HFFc6 (cell line): ENCODE measurements at places on chromosomes 3 and 15. TPM values are rescaled to one million over a fixed set of nuclear protein-coding genes. Genes with fewer than 3 reads are reported as not detected.

Gene GP9
- not detected in 3 replicates for total RNA-seq

Gene ITIH3
- 0.42 to 0.59 TPM (median 0.48 TPM) in 3 replicates for total RNA-seq

Gene ZMAT3
- 76.3 to 100 TPM (median 80.5 TPM) in 3 replicates for total RNA-seq

DNA sequence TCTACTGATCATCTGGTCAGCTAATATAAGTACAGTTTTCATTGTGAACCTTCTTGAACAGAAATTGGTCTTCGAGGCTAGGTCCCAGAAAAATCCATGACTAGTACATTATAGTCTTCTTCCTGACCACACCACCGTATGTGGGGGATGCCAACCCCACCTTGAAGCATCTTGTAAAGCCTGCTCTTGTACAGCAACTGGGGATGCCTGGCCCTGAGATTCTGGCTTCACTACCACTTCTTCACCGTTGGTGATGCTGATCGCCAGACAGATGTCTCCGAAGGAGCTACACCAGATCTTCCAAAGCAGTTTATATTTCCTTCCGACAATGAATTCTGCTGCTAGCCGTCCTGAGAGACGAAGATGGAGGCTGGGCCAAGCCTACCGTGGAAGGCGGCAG lies 238.3 kb downstream of the CDIN1 start:
- no peak for DNase-seq

GRCh38 chr3:150308037-150308319 lies 100.1 kb upstream of the TSC22D2 start:
- DNase-seq: no peak

- DNase-seq: no peak
Measured at GRCh38 chr3:179663093-179663492, 10.3 kb downstream of the USP13 start.

GRCh38 chr3:69254351-69254750 lies 131.5 kb downstream of the FRMD4B start:
- no peak for DNase-seq

Gene VIPR1
- total RNA-seq: not detected in 3 replicates

GRCh38 chr3:13479332-13479581 lies 849 bp upstream of the HDAC11 start:
- no peak for DNase-seq

Gene NR2E3
- total RNA-seq: not detected in 3 replicates

- DNase-seq: peak; percentile 73
Measured at GRCh38 chr3:190048932-190049441, 71.7 kb downstream of the P3H2 start.

GRCh38 chr15:98930576-98930975 lies 77.0 kb downstream of the PGPEP1L start:
- no peak for DNase-seq

- no peak for DNase-seq
Measured at GRCh38 chr3:125715651-125716050, 120.4 kb upstream of the OSBPL11 start.

DNA sequence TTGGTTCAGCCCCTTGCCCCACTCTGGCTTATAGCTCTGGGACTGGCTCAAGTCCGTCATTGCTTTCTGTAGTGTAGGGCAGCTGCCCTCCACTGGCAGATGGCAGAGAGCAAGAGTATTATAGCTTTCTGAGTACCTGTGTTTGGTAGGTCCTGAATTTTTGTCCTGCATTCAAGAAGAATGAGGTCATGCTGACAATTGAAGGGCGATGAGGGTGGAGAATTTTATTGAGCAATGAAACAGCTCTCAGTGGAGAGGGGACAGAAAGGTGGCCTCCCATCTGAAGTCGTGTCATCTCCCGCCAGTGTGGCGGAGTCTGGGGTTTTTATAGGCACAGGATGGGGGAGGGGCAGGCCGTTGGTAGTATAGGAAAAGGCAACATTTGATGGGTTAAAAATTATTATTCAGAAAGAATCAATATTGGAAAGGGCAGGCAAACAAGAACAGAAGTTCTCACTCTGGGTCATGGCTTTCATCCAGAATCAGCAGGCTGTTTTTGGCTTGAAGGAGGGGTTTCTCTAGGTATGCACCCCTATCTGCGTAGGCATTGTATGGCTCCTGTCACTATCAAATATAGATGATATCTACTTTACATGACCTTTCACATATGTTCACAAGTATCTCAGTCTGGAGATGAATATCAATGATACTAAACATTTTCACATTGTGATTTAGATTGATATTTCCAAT lies 1239.7 kb upstream of the ALCAM start:
- DNase-seq: no peak

DNA sequence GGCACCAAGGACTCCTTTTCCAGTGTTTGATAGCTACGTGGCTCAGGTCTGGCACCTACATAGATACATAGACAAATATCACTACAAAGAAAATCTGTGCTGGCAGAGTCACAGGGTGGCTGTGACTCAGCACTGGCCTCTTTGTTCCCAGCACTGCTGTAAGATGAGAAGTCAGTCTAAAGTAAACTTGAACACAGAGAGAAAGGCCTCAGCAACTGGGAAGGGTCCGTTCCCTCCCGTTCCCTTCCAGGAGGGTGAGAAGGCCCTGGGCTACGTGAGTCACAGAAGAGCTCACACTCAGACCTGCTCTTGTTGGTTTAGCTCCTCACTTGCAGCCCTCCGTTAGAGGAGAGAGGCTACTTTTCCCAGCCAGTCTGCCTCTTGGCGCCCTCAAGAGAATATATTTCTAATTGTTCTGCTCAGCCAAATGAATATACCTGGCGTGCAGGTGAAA lies 23.1 kb downstream of the ANXA2 start:
- DNase-seq: peak; percentile 98

DNA sequence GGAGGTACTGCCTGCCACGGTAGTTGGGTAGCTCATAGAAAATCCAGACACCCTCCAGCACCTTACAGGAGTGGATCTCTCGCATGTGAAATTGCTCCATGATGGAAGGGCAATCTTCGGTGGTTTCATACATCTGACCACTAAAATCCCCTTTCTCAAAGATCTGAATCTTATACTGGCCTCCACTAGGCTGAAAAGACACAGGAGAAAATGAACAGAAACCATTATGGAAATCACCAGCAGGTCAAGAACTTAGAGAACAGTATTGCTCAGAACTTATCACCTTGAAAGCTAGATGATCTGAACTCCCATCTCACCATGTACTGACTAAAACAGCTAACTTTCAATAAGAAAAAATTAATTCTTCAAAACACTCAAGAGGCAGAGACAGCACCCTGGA lies 5.4 kb downstream of the CRYGS start:
- no peak for DNase-seq

GRCh38 chr3:23304424-23304823 lies 101.3 kb downstream of the UBE2E2 start:
- DNase-seq: peak; percentile 11

- DNase-seq: no peak
Measured at GRCh38 chr3:194376241-194376560, 6.7 kb upstream of the LRRC15 start.

Gene MON1A
- 14.6 to 19.1 TPM (median 16.6 TPM) in 3 replicates for total RNA-seq

DNA sequence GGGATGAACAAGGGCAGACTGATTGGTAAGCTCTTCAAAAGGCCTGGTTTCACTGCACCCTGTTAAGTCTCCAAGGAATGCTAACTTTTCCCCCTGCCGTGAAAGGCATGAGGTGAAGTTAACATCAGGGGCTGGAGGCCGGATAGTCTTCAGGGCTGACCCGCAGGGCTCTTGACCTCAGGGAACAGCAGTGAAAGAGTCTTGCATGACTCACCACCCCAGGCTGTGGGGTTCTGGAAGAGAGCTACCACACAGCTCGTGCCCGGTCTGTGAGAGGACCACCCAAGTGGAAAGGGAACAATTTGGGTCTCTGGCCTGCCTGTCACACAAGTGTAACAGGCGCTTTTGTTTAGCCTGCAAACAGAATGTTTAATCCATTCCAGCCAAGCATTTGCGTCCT lies 504.9 kb downstream of the EDEM1 start:
- no peak for DNase-seq

Gene EXD1
- total RNA-seq: not detected in 3 replicates

Gene KBTBD12
- not detected in 3 replicates for total RNA-seq

GRCh38 chr3:146476094-146476740 lies 6.9 kb upstream of the PLSCR2 start:
- DNase-seq: no peak

DNA sequence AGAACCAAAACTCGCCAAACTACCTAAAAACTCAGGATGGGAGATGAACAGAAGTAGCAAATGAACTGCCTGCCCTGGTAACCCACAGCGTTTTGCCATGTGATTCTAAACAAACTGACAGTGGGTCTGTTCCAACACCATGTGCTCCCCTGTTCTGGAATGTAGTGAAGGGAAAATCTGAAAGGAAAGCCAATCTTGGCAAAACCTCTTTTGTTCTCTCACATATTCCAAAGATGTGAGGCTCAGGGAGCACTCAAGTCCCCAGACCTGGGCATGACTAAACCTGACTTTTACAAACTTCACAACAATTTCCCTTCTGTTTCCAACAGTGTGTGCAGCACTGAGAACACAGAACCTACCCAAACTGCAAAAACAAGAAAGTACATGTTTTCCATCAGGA lies 116.1 kb downstream of the IMPG2 start:
- DNase-seq: no peak

DNA sequence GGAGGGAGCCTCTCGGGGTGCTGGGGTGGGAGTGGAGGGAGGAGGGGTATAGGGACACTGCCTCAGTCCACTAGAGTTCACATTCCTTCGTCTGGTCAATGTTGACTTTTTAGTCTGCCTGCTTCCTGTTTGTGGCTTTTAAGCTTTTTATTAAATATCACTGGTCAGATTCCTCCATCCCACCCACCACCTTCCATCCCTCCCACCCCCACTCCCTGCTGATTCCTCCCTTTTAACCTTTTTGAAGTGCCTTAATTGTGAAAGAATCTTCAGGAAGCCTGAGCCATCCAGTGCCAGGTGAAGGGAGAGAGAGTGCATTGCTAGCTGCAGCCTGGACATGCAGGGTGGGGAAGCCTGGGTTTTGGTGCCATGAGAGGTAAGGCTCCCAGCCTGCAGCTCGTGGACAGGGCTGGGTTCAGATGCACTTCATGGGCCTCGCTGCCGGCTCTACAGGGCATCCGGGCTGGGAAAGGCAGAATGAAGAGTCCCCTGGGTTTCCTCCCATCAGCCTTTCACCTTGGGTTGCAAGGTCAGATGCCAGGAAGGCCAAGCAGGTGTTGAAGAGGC lies 105.9 kb downstream of the DNAJB8 start:
- DNase-seq: no peak

- DNase-seq: no peak
Measured at GRCh38 chr15:45653702-45654424, 19.0 kb downstream of the SQOR start.

Gene RGMA
- 0.07 to 0.32 TPM (median 0.19 TPM) in 3 replicates for total RNA-seq

DNA sequence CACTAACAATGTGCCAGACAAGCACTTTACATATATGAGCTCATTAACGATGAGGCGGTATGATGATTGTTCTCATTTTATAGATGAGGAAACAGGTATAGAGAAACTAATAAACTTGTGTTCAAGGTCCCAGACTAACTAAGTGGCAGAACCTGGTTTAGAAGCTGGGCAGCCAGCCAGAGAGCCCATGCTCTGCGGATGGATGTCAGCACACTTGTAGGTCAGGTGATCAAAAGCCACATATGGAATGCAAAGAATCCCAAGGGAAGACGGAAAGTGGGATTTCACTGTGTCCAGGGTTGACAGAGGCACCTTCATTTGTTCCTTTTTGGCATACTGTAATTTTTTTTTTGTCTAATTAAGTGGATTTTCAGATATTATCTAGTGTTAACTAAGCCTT lies 103.7 kb downstream of the EFL1 start:
- DNase-seq: no peak

Gene GABRG3
- not detected in 3 replicates for total RNA-seq
